ENCODE measurements at places on chromosomes 7 and 10.

- no peak for DNase-seq
Observed at GRCh38 chr7:50649259-50649885, 84.2 kb upstream of the DDC start.

GRCh38 chr7:147941381-147941780 lies 649.2 kb upstream of the C7orf33 start:
- no peak for DNase-seq

GRCh38 chr10:77139252-77140160 lies 498.1 kb downstream of the KCNMA1 start:
- no peak for DNase-seq

GRCh38 chr10:100979791-100980272 lies 7.5 kb downstream of the MRPL43 start:
- DNase-seq = no peak

DNA sequence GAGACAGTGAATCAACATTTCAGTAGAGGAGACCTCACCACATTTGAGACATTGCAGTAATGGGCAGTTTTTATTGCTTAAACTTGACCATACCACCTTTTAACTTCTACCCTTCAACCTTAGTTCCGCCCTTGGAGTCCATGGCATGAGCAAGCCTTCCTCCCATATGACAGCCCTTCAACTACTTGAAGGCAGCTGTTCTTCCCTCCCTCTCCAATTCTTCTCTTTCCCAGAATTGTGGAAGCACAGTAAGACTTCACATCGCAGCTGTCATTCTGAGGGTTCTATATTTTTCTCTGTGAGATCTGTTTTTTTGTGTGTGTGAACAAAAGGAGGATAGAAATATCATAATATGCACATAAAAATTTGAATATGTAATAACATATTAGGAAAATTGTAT lies 2.2 kb upstream of the TSPAN12 start:
- DNase-seq = no peak

- DNase-seq = peak; percentile 51
Observed at GRCh38 chr10:114541081-114541796, 116.8 kb downstream of the ABLIM1 start.

DNA sequence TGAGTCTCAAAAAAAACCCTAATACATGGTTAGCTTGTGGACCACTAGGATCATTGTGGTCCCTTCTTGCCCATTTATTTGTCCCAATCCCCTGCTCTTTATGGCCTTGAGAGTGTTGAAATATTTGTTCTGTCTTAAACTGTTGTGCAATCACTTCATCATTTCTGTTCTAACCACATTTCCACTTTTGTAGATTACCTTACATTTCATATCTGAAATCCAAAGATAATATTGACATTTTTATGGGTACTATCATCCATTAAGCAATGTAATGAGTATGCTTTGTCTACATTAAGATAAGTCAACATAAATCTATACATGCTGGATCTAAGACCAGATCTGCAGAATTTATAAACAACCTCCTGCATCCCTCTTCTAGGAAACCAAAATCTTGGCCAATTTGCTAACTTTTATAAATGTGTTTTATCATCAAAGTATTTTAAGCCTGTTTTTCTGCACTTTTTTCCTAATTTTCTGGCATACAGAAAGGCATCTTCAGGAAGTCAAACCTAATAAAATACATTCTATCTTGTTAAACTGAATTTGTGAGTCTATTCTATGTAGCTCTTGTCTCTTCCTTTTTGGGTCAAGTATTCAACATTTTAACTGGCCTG lies 359.4 kb upstream of the CELF2 start:
- DNase-seq = no peak

DNA sequence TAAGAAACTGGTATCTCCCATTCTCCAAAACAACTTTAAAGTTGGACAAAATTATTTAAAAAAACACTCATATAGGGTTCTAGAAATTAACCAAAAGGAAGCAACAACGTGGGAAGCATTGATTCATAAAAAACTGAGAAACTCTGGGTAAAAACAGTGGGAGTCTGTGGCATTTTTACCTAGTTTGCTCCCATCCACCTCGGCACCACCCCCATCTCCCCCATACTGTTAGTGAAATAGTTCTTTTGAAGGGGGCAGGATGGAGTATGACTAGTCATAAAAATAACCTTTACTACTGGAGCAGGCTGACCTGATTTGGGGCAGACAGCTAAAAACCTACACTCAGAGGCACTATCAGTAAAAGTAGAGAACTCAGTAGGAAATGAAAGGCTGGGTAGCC lies 123.2 kb downstream of the AVL9 start:
- no peak for DNase-seq

DNA sequence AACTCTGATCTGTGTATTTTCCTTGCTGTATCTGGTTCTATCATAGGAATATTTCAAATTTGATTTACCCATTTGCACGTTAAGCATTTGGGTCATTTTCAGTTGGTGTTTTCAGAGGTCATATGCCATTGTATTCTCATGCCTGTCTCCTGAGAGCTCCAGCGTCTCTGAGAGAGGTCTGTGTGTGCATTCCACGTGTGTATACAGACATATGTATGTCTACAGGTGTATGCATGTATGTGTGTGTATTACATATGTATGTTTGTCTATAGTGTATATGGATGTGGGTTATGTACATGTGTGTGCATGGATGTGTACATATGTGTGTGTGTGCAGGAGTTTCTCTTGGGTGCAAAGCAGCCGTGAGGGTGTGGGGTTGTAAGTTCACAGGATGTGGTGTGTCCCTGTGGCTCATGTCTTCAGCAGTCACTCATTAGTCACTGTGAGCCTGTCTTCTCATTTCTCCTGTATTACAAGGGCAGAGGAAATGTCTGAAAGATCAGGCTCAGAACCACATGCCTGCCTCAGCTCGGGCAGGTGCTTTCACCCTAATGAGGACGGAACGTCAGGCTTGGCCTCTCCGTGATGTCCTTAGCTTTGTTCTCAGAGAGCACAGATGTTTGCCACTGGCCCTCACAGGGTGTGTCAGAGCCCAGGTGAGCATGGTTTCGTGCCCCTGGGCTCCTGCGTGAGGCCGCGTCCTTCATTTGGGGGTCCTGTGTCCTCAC lies 101.6 kb downstream of the NKX6-2 start:
- peak; percentile 10 for DNase-seq

GRCh38 chr10:23399701-23400144 lies 39.2 kb upstream of the OTUD1 start:
- no peak for DNase-seq

GRCh38 chr7:75028299-75028698 lies 45.3 kb downstream of the RCC1L start:
- no peak for DNase-seq

GRCh38 chr7:78762625-78763024 lies 690.8 kb downstream of the MAGI2 start:
- DNase-seq = no peak

- peak; percentile 76 for DNase-seq
Observed at GRCh38 chr7:50206453-50207250, 97.9 kb upstream of the IKZF1 start.

DNA sequence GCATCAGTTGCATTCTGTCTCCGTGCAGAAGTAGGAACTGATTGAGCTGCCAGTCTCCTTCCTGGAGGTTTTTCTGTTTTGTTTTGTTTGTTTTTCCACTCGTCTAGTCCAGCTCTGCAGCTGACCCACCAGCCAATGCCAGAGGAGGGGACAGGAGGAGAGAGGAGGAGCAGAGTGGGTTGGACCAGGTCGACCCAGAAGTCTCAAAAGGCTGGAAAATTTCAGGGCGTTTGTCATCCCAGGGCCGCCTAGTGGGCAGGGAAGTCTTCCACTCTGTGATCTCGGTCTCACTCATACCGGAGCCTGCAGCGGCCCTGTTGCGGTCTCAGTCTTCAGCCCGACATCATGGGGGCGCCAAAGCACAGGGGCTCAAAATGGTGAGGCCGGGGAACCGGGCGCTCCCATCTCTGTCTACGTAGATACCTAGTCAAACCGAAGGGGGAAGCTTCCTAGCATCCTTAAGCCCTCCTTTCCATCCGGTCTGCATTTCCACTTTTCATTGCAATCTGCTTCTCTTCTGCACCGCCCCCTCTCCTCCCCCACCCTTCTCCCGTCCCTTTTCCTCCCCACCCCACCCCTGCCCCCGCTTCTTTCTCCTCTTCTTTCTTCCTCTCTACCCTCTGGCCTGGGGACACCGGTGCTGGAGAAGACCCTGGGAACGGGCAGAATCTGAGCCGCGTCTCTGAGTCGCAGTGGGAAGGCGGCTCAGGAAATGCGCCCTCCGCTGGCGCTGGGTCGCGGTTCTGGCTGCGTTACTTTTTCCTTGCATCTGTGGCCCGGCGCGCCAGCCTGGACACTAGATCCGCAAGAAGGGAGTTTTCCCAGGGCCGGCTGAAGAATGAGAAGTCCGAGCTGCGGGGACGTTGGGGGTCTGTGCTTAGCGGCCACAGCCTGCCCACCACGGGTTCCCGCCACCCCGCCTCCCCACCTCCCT lies 16.2 kb upstream of the PAX2 start:
- no peak for DNase-seq

- peak; percentile 88 for DNase-seq
Observed at GRCh38 chr10:17228091-17229015, at the start of gene VIM. VIM (plus strand) TSS chr10:17228241; CDS start chr10:17229423, 1,182 bp downstream.

DNA sequence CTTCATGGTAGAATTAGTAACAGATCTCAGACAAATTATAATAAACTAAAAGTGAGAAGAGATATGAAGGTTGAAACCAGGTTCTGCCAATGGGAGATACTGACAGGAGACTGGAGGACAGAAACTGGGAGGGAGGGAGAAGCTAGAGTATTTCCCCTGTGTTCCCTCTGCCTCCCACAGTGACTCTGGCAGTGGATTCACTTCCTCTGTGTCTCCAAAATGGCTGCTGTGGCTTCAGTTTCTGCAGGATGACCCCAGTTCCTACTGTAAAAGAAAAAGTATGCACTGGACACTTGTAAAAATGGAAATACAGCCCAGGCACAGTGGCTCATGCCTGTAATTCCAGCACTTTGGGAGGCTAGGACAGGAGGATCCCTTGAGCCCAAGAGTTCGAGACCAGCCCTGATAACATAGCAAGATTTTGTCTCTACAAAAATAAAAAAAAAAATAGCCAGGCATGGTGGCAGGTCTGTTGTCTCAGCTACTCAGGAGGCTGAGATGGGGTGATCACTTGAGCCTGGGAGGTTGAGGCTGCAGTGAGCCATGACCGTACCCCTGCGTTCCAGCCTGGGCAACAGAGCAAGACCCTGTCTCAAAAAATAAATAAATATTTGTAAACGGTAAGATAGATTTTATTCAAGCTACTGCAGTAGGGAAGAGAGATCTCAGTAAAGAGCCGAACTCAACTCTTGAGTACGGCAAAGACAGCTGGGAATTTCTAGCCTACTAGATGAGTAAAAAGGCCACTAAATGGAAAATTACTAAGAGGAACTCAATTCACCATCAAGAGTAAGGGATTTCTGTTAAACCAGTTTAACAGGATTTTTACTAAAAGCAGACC lies 156.6 kb upstream of the TRIM24 start:
- DNase-seq = no peak

DNA sequence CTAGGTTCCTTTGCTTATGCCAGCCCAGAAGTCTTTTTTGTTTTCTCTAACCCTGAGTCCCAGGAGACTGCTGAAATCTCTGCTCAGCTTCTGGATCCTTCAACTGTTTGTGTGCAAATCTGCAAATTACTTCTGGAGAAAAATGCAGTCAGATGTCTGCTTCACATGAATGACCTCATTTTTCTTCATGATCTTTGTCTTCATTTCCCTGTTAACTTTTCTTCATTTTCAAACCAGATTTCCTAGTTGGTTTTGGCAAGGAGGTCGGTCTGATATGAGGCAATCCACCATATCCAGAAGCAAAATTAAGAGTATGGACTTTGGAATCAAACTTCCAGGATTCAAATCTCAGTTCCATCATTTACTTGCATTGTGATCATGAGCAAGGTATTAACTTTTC lies 66.8 kb downstream of the ZNF503 start:
- no peak for DNase-seq

DNA sequence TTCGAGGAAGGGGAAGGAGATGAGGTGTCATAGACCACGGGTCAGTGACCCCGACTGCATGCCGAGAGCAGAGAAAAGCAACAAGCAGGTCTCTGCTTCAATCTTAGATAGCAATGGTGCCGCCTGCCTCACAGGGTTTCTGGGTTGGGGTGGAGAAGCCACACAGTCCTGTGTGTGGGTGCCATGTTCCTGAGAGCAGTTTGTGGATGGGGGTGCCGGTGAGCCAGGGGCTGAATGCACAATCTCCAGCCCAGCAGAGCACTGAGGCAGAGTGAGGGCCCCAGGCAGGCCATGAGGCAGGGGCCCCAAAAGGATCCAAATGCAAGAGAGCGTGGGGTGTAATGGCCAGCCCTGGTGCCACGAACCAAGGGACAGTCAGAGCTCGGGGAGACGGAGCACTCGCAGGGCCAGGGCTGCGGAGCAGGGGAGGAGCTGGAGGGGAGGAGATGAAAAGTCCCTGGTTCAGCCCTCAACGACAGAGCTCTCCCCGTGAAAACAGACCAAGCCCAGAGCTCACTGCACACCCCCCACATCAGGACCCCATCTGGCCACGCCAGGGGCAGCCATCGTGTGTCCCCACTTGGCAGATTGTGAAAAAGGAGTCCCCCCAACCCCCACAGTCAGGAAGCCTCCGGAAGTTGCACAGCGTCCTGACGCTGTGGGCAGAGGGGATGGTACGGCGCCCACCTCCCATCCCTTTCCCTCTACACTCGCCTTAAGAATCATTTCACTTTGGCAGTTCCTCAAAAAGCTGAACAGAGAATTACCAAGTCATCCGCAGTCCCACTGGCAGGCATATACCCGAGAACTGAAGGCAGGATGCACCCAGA lies 19.9 kb downstream of the WDR86 start:
- DNase-seq = no peak

DNA sequence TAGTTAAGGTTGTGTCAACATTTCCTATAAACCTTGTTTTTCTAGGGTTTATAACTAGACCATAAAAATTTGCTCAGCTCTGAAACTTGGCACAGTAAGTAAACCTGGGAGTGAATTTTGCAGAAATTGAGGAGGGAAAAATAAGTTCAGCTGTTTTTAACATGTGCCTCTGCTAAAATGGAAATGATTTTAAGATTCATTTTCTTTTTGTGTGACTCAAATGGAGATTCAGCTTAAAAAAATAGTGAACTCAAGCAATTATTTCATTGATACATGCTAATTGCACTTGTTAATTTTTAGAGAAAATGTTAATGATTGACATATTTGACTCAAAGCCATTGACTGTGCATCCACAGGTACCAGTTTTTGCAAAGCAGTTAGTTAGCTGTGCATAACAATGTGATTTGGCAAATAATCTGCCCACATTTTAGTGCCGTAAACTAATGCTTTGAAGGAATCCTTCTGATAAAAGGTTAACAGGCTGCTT lies 68.5 kb upstream of the ZNF438 start:
- DNase-seq = no peak
